GDM1 (cell line): ENCODE measurements at places on chromosomes 12 and 14.
A peak's percentile ranks its signal among the peaks of the same experiment; 100 is the strongest.

GRCh38 chr12:55847033-55847432, 4.3 kb upstream of the MMP19 start:
- DNase-seq = no peak

DNA sequence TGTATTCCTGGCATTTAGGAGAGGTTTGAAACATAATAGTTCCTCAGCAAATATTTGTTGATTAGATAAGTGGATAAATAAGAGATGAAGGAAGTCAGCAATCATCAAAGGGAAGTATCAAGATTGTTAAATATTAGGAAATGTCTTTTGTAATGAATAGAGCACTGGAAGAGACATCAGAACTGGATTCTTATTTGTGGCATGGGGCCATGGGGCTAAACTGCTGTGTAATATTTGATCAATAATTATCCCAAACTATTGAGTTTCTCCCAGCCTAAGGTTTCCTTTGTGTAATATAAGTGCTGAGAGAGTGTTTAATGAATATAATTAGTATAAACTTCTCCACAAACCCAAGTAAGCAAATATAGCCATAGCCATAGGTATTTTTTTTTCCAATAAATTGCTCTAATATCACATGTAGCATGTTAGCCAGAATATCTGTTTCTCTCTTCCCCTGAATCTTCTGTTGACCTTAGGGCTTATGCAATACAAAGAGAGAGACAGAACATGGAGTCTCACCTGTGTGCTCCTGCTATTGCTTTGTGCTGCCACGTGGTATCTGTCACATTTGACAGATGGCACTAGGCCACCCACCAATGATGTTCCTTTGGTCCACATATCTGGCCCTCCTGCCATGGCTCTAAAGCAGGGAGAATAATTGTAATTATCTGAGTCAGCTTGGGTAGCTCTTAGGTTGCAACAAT, 658.7 kb downstream of the SOX5 start:
- no peak for DNase-seq

- DNase-seq = no peak
Observed at GRCh38 chr12:68159681-68160304, at the start of gene IFNG. TSS of gene IFNG (minus strand) at chr12:68159740. CDS start at chr12:68159615, 125 bp downstream.

- DNase-seq = no peak
Observed at GRCh38 chr12:25894759-25895158, 63.7 kb upstream of the RASSF8 start.

GRCh38 chr12:12599750-12600643, 11.7 kb upstream of the CREBL2 start:
- DNase-seq = no peak

- no peak for DNase-seq
Observed at GRCh38 chr12:68065687-68066086, 76.4 kb downstream of the IFNG-AS1 start.

GRCh38 chr14:68534276-68534675, 258.6 kb downstream of the ZFP36L1 start:
- no peak for DNase-seq

DNA sequence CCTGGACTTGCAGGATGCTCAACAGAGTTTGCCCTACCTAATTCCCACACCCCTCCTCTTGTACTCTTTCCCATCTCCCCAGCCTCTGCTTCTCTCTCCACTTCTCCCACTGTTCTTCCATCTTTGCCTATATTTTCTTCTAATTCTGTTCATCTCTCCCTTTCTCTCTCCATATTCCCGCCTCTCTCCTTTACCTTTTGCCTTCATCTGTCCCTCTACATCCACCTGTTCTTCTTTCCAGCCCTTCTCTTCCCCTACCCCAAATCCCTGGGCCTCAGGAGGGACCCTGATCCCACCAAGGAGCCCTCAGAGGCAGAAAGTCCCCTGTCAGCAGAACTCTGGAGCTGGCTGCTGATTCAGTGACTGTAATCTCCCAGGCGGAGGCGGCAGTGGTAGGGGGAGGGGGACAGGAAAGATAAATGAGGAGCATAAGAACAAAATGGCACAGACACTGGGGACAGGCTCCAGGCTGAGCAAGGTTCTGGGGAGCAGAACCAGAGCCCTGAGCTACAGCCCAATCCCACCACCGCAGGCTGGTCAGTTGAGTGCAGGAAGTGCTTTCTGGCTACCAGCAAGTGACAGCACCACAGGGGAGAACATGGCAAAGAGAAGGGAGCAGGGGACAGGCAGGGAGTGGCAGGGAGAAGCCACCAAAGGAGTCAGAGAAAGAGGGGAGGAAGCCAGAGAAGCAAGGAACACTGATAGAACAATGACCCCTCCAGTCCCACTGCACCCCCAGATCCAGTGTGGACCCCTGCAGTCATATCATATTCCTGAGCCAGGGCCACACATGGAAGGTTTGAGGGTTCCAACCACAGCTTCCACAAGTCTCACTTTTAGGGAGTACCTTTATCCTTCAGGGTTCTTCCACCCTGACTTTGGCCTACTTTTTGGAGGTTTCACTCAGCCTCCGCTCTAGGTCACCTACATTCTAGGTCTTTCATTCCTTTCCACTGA, 27.0 kb downstream of the SMUG1 start:
- DNase-seq = no peak

DNA sequence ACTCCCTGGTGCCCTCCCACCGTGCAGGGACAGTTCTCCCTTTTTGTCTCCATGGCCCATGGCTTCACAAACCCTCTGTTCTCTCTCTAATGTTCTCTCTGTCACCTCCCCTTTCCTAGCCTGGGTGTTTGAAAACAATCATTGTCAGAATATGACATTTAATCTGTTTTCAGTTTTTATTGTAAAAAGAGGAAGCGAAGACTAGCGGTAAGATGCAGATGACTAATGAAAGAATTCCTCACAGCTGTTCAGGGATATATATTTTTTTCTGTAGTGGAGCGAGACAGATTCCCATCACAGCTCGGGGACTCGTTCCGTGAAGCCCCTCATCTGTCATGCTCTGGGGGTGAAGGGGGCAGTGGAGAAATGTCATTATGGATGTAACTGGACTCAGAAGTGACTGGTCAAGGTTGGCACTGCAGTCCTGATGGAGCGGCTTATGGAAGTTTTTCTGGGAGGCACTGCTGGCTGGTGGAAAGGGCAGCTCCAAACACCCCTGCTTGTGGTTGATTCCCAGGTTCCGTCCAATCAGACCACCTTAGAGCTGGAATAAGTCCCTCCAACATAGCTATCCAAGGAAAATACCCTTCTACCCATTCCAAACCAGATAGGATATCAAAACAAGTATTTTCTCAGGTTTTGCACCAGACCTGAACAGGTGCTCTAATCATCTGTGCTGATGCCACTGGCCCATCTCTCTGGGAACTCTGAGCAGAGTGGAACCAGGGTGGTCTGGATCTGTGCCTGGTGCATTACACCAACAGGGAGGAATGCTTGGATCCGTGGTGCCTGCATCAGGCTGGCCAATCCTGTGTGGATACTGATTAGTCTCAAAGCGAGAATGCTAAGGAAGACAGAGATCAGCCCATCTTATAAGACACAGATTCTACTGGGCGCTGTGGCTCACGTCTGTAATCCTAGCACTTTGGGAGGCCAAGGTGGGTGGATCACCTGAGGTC, 84.7 kb downstream of the GPATCH2L start:
- no peak for DNase-seq

DNA sequence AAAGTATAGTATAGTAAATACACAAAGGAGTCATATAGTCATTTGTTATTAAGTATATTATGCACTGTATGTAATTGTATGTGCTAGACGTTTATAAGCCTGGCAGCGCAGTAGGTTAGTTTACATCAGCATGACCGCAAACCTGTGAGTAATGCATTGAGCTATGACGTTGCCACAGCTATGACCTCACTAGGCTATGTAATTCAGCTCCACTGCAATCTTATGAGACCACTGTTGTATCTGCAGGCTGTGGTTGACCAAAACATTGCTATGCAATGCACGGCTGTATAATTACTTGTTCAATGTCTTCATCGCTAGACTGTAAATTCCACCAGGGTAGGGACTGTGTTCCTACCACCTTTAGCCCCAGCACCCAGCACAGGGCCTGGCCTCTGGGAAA, 53.2 kb upstream of the VASH1 start:
- no peak for DNase-seq

DNA sequence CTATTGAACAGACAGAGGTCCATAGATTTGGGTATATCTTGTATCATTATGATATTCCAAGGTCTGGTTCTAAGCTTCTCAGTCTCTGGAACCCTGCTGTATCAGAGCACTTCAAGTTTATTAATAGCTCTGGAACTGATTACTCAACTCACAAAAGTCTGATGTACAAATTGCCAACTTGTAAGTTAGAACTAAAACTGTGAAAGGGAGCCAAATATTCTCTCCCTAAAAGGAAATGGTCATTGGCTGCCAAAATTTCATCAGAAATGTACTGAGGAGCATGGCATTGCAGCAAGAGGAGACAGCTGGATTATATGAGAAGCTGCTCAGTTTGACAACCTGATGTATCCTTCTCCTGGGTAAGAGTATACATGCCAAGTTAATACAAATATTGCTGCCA, 828.8 kb upstream of the SEL1L start:
- DNase-seq = no peak

DNA sequence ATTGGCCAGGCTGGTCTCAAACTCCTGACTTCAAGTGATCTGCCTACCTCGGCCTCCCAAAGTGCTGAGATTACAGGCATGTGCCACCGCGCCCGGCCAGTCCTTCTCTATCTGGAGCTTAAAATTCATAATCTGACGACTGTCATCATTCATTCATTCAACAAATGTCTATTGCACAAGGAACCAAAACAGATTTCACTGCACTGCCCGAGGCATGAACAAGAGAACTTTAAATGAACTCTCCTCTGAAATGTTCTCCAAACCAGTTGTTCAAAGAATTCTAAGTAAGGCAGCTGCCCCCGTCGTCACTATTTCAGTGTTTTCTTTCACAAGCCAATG, 44.8 kb upstream of the METAP2 start:
- DNase-seq = no peak

DNA sequence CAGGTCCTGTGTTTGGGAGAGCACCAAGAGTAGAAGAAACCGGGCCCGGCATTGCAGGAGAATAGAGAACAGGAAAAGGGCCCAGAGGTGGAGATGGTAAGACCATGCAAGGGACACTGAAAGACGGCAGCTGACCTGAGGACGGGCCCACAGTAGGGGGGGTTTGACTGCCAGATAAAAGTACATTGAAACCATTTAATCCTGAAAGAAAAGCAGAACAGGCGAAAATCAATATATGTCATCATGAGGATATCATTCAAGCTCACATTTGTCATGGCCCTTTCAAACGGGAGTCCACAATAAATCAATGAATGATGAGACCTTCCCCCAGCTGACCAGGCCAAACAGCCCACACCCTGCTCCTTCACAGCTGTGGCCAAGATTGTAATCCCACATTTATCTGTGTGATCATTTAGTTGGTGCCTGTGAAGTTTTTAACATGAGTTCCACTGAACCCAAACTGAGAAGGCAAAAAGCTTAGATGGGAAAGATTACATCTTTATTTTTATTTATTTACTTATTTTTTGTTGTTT, 39.5 kb downstream of the E2F7 start:
- no peak for DNase-seq

GRCh38 chr14:55446127-55446736, 5.8 kb upstream of the TBPL2 start:
- DNase-seq = peak; percentile 12

- DNase-seq = no peak
Observed at GRCh38 chr12:99824900-99825542, 159.7 kb downstream of the ANKS1B start.

- DNase-seq = no peak
Observed at GRCh38 chr12:14450479-14450878, 85.0 kb downstream of the ATF7IP start.

DNA sequence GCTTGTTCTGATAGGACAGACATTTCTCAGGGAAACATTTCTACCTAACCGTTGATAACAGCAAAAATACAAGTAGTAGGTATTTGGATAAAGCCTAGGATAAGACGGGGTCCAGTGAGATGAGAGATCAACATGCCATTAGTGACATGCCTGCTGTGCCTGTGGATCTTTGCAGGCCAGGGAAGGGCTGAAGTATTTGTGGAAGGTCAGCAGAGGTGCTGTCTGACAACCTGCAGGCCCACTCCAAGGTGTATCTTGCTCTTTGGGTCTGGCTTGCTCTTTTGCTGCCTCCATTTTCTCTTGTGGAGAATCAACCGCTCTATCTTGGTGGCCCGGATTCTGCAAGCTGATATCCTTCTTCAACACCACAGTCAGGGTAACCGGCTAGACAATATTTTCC, 46.7 kb downstream of the MSRB3 start:
- DNase-seq = no peak
